Hematopoietic multipotent progenitor cell treated with erythropoietin and hydrocortisone succinate and interleukin-3 and kit ligand, for 6 days (in vitro differentiated cells): ENCODE measurements at places on chromosomes 2 and 18.

DNA sequence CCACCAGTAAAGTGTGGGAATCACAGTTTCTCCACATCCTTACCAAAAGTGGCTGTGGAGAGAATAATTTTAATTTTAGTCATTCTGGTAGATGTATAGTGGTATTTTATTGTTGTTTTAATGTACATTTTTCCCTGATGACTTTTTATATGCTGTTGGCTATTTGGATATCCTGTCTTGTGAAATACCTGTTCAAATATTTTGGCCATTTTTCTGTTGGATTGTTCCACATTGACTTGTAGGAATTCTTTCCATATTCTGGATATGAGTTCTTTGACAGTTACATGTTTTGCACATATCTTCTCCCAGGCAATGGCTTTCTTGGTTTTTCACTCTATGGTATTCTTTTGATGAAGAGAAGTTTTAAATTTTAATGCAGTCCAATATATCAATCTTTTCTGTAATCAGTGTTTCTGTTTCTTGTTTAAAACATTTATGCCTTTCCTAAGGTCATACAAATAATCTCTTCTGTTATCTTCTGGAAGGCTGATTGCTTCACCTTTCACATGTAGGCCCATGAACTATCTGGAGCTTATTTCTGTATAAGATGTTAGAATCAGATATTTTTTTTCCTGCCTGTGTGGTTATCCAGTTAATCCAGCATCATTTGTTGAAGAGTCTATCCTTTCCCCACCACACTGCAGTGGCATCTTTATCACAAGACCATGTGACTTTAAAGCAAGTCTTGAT is 19.0 kb downstream of the AFTPH start:
- DNase-seq, result no peak

GRCh38 chr2:67836866-67837265 is 225.9 kb downstream of the C1D start:
- no peak for DNase-seq

GRCh38 chr2:146997488-146997887 is 847.3 kb upstream of the ACVR2A start:
- no peak for DNase-seq

- no peak for DNase-seq
Measured at GRCh38 chr18:29160170-29160569, 983.2 kb upstream of the CDH2 start.

DNA sequence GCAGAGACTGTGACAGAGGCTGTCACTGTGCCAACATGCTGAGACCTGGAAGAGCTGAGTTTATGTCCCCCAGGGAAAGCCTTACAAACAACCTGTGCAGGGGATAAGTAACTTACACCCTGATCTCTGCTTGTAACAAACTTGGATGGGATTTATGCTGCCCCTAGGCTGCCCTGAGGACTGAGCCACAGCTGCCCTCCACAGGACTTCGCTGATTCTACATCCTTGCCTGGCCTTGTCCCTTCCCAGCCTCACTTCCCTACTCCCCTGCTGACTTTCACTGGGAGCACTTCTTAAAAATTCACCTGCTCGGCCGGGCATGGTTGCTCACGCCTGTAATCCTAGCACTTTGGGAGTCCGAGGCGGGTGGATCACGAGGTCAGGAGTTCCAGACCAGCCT is 45.9 kb upstream of the ASAP2 start:
- no peak for DNase-seq

- no peak for DNase-seq
Measured at GRCh38 chr18:35345460-35345921, 1.3 kb upstream of the ZNF24 start.

- peak; percentile 65 for DNase-seq
Measured at GRCh38 chr18:45248240-45248903, 366.9 kb upstream of the SLC14A2 start.
